ENCODE measurements at places on chromosomes 6 and 20. TPM values are rescaled to one million over a fixed set of nuclear protein-coding genes. Genes with fewer than 3 reads are reported as not detected.

- no peak for DNase-seq
Measured at GRCh38 chr6:22827760-22828159, 258.4 kb downstream of the HDGFL1 start.

The CST7 gene
- 17.1 TPM for total RNA-seq

- DNase-seq: no peak
Measured at GRCh38 chr6:144259986-144260385, 25.1 kb upstream of the UTRN start.

DNA sequence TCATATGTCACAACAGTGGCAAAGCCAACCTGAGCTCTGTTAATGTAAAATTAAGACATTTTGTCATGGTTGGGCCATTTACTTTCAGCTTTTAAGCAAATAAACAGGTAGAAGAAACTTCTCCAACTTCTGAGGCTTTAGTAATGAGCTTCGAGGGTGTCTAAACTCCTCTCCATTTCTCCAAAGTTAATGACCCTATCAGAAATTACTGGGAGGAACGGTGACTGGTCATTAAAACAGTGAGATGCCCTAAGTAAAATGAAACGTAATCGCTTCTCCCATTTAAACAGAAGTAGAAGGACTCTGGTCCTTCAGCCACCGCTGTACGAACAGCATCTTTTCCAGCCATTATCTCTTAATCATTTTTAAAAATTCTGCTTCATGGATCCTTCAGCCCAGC is 986.9 kb upstream of the MANEA start:
- no peak for DNase-seq

DNA sequence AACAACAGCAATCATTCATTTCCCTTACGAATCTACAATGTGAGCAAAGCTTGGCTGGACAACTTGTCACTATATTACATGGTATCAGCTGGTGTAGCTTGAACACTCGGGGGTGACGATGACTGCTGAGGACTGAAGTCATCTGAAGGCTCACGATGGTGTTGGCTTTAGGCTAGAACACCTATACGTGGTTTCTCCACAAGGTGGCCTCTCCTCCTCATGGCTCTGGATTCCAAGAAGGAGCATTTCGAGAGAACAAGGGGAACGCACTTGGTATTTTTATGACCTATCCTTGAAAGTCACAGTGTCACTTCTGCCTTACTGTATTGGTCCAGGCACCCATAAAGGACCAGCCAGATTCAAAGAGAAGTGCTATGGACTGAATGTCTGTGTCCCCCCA is 37.5 kb upstream of the ADGRF1 start:
- DNase-seq: no peak

DNA sequence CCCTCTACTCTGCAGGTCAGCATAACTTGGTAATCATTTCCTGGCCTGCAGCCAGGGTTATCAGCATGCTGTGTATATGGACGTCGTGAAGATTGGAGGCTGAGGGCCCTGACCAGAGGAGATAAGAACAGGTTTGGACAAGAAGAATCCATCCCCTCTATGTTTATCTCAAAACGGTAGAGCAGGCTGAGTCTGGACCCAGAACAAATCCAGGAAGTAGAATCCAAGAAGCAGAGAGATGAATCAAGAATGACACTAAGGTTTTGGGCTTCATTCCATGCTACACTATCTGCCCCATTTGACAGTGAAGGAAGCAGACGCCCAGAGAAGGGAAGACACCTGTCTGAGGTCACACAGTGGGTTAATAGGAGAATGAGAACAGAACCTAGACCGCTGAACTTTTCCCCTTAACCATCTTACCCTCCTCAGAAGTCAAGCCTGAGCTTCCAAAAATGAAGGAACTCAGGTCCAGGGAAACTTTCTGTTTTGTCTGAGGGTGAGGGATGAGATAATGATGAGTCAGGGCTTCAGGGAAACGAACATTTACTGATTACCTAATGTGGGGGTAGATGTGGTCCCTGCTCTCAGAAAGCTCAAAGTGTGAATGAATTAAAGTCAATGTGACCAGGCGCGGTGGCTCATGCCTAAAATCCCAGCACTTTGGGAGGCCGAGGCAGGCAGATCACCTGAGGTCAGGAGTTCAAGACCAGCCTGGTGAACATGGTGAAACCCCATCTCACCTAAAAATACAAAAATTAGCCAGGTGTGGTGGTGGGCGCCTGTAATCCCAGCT is 9.4 kb upstream of the COMMD7 start:
- no peak for DNase-seq

The SIRPB1 gene
- total RNA-seq: 15.7 TPM

- no peak for DNase-seq
Measured at GRCh38 chr6:70651326-70651905, 16.3 kb upstream of the SMAP1 start.

DNA sequence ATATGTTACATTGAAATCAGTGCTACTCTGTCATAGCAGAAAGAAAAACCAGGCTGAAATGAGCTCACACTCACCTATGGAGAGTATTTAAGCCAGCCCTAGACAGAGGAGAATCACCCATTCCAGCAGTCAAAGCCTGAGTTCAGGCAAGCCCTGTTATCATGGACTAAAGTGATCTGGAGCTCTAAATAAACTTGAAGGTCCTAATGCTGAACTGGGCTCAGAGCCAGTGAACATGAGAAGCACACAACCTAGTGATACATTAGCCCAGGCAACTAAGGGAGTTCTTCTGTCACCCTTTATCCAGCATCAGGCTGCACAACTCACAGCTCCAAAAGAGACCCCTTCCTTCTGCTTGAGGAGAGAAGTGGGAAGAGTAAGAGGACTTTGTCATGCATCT is 425.0 kb downstream of the COL12A1 start:
- DNase-seq: no peak

DNA sequence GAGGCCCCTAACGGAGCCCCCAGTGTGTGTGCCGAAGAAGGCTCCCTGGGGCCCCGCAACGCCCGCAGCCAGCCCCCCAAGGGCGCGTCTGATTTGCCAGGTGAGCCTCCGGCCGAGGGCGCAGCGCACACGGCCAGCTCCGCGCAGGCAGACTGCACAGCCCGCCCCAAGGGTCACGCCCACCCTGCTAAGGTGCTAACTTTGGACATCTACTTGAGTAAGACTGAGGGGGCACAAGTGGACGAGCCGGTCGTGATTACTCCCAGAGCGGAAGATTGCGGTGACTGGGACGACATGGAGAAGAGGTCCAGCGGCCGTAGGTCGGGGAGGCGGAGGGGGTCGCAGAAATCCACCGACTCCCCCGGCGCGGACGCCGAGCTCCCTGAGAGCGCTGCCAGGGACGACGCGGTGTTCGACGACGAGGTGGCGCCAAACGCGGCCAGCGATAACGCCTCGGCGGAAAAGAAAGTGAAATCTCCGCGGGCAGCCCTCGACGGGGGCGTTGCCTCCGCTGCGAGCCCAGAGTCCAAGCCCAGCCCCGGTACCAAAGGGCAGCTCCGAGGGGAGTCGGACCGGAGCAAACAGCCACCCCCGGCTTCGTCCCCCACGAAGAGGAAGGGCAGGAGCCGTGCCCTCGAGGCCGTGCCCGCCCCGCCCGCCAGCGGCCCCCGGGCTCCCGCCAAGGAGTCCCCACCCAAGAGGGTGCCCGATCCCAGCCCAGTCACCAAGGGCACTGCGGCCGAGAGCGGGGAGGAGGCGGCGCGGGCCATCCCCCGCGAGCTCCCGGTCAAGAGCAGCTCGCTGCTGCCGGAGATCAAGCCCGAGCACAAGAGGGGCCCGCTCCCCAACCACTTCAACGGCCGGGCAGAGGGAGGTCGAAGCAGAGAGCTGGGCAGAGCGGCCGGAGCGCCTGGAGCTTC is 117.0 kb downstream of the RTN4IP1 start:
- peak; percentile 82 for DNase-seq

The TBXT gene
- not detected for total RNA-seq

- peak; percentile 20 for DNase-seq
Measured at GRCh38 chr20:58054780-58055373, 173.6 kb downstream of the ANKRD60 start.

DNA sequence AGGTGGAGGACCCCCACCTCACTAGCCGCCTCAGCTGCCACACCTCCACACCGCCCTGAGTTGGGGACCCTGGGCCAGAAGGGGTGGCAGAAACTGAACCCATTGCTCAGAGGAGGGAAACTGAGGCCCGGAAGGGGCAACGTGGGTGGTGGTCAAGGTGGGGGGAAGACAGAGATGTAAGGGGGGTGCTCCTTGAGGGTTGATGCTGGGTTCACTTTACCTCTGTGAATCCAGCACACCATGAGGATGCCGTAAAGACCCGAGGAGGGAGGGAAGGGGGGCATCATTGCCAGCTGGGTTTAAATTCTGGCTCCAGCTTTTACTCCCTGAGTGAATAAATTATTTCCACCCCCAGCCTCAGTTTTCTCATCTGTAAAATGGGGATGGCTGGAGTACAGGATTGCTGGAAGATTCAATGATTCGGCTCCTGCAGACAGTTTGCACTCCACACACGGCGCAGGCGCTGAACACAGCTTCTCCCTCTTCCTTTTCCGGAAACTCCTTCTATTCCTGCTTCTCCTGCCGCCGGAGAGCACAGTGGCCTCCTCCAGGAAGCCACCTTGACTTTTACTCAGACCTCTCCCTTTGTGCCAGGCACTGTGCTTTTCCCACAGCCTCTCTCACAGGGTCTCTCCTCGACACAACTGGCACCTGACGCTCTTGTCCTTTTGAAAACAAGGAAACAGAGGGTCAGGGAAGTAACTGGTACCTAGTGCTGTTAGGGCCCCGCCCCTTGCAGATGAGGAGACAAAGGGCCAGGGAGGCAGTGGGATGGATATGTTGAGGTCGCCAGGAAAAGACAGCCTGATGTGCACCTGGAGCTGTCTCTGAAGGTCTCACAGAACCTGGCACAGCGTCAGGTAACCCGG is 59.4 kb downstream of the UBE2V1 start:
- DNase-seq: no peak

DNA sequence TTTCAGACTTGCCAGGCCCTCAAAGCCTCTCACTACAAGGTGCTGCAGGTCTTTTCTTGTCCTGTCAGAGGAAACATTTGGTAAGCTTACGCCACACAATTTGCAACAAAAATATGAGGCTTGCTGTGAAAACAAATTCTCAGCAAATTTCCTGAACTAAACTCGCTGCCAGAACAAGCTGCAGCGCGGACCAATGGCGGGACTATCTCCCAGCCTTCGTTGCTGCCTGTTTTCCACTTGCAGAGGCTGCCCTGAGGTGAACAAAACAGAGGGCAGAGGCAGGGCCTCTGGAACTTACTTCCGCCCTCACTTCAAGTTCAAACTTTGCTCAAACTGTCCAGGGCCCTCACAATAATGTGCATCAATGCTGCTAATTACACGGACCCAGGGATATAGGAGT is 12.4 kb downstream of the UQCC2 start:
- no peak for DNase-seq

DNA sequence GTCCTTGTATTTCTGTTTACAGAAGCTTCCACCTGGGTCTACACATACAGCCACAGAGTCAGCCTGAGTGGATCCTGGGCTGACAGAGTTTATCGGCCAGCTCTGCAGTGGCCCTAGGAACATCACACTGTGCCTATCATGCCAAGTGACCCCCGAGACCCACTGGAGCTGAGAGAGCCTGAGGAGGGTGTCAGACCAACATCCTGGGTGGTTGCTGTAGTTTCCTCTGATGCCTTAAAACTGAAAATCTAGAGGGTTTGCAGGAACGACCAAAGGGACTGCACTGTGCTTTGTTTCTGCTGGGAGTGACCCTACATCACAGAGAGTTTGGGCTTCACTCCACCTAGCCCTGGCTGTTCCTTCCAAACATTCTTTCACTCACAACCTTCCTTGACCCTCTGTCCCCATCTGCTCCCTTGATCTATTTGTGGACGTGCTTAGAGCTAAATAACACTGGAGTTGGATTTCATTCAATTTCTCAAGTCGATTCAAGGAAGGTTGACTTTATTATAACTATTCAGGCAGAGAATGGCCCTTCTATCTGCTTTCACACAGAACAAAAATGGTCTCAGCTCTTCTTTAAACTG is 18.1 kb downstream of the MYLK4 start:
- no peak for DNase-seq

DNA sequence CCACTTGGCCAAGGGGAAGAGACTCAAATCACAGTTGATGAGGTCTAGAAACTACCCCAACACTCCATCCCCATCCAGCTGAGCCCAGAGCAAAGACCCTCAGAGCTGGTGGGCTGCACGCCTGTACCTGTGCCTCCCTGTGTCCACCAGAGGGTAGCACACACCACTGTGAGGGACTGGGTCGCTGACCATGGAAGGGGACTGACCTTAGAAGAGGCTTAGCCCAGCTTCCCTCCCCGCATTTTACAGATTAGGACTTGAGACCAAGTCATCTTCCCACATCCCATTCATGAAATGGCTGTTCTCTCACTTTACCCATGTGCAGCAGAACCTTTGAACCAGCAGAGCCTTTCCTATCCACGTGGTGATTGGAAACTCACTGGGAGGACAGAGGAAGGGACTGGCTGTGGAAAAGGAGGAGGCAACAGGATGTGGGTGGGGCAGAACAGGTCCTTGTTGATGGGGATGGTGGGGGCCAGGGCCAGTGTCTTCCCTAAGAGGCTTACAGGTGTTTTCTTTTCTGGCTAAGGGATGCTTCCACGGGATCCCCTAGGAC is 44.3 kb downstream of the CPXM1 start:
- no peak for DNase-seq

GRCh38 chr6:163756079-163756478 is 341.6 kb downstream of the QKI start:
- no peak for DNase-seq

DNA sequence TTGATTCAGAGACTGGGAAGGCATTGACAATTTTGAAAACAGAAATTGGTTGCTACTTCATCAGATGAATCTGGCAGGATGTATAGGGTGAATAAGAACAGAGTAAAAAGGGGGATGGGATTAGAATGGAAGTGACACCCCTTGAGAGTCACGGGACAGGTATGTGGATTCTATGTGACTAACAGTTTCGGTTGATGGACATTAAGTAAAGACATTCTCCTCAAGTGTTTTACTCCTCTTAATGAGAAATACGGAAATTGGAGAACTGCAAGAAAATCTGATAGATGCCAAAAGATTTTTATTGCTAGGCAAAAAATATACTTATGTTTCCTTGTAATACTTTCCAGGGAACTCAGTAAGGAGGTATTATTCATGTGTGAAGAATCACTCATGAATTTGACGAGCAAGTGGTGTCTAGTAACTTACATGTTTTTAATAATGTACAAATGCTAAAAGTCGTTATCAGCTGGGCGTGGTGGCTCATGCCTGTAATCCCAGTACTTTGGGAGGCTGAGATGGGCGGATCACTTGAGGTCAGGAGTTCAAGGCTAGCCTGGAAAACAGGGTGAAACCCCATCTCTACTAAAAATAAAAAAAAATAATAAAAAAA is 135.8 kb downstream of the KIF16B start:
- DNase-seq: no peak

GRCh38 chr6:142833054-142833453 is 111.9 kb downstream of the HIVEP2 start:
- no peak for DNase-seq

The THEMIS gene
- total RNA-seq: 3.1 TPM

Measured in upper lobe of left lung (tissue), 6 donors.